SK-MEL-5 (cell line): ENCODE measurements at places on chromosomes 5 and 9. TPM values are rescaled to one million over a fixed set of nuclear protein-coding genes. Genes with fewer than 3 reads are reported as not detected.
A peak's percentile ranks its signal among the peaks of the same experiment; 100 is the strongest.

ARID3C gene
- 0.11 and 0.26 TPM in 2 replicates for total RNA-seq

GRCh38 chr9:110936719-110937452, 101.4 kb downstream of the LPAR1 start:
- no peak for DNase-seq

DNA sequence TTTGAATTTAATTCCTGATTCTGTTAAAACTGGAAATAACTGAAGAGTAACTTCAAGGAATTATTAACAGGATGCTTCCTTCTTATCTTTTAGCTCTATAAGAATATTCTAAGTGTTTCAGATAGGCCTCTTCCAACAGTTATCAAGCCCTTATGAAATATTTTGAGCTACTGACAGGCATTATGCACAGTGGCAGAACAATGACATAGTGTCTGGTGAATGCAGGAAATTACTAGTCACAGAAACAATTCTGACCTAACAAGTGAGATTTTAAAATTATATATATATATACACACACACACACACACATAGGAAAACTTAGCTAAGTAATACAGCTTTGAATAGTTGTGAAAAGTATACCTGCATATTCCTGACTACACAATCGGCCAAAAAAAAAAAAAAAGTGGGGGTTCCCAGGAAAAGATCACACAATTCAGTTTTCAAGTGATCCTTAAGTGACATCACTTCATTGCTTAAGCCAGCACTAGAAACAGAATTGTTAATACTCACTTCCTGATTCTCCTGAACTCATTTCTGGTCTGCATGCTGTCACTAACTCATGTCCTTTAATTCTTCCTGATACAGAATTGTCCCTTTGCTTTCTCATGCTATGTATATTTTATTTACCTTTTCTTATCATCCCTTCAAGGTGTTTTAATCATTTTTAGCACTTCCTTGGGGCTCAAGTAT, 77.3 kb downstream of the SLC25A46 start:
- DNase-seq = no peak

DNA sequence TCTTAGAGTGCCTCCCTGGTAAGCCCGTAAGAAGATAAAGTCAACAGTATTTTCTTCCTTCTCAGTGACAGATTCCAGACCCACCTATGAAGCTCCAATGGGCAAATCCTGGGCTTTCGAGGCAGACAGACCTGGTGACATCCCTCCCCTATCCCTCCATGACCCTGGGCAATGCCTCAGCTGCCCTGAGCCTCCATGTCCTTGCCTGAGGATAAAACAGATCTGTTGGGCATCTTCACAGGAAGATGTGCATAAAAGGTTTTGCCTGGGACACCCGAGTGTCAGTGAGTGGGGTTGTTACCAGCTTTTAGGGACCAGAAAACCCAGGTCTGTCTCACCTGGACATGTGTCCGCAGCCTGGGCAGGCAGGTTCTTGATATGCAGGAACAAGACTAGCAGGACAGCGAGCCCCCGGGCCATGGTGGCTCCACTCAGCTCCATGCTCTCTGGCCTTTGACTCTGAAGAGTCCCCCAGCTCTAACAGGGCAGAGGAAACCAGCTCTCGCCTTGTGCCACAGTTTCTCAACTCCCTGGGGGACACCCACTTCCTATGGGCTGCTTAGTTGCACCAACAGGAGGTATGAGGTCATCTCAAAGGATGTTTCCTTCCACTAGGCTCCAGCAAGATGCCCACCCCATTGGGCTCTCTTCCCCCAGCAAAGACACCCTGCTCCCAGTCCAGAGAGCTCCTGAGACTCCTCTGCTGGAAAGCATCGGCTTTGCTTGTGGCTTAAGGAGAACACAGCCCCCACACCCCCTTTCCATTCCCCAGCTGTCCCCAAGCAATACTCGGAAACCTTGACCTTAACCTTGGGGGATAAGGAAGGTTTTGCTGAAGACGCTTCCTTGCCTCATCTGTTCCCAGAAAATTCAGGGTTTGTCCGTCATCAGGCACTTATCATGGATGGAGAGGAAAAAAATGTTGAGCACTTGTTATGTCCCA, at the start of gene FCN1:
Gene FCN1 (minus strand): TSS at position 482 of the 943 bp plus-strand sequence. CDS start 41 bp downstream, at position 441.
- no peak for DNase-seq

DNA sequence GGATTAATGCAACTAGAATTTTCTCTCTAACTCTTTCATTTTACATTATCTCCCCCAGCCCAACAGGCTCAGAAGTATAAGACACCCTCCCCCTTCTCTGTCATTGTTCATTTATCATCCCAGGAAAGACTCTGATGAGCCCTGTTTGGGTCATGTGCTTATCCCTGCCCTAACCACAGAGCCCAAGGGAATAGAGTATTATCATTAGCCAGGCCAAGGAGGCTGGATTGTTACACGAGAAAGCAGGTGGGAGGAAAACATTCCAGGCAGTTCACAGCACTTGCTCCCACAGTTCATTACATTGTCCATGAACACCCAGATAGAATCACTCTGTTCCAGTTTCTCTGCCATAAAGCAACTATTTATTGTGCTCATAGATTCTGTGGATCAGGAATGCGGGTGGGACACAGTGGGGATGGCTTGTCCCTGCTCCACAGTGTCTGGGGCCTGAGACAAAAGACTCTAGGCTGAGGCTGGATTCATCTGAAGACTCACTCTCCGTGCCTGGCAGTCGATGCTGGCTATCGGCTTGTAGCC, 59.5 kb upstream of the TMEM215 start:
- peak; percentile 23 for DNase-seq

DNA sequence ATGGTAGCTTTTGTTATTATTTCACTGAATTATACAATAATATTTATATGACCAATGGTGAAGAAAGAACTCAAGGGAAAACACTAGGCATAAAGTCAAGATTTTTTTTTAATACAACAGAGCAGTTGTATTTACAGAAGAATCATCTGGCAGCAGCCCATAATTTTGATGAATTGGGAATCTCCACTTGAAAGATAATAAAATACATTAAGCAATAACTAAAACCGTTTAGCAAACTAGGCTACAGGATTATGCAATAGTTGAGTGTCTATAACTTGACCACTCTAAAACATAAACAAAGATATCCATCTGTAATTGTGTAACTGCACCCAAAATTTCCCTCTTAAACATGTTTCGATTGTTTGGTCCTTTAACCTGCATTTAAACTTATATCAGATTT, 80.8 kb downstream of the SNCAIP start:
- DNase-seq = no peak

DNA sequence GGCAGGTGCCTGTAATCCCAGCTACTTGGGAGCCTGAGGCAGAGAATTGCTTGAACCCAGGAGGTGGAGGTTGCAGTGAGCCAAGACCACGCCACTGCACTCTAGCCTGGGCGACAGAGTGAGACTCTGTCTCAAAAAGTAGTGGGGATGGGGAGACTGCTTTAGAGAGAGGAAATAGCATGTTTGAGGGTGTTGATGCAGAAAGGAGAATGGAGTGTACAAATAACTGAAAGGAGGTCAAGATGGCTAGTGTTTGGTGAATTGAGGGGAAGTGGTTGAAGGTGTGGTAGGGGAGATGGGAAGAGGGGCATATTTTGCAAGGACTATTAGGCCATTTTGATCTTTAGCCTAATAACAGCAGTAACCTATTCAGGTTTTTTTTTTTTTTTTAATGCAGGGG, 18.2 kb downstream of the TENT2 start:
- no peak for DNase-seq

DNA sequence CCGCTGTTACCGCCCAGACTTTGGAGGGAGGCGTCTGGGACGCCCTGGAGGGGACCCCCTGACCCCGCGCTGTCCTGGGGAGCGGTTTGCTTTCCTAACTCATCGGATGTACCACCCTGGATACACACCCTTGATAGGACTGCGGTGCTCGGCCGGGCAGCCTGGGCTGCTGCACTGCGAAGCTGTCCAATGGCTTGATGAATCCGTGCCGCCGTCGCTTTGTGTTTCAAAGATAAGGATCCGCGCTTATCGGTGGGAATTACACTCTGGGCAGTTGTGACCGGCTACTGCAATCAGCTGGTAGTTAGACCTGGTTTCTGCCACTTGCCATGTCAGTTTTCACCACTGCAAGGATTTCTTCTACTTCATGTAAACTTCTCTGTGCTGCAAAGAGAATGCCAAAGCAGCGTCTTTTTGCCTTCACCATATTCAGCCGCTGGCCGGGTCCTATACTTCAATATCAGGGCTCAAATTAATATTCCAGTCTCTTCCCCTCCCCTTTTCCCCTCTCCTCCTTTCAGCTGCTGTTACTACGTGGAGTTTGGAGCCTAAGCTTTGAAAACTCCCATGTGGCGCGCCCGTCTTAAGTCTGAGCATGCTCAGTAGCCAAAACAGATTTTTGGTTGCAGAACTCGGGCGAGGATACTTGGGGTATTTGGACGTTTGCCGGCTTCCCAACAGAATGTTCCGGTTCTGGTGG, 727 bp downstream of the SMAD5 start:
- peak; percentile 69 for DNase-seq

IFNA4 gene
- total RNA-seq = not detected in 2 replicates

PLAC8L1 gene
- not detected in 2 replicates for total RNA-seq

- DNase-seq = no peak
These were observed 43.2 kb upstream of the PIK3R1 start for GRCh38 chr5:68172314-68172713.

- DNase-seq = no peak
These were observed 5.7 kb upstream of the SMU1 start for GRCh38 chr9:33082128-33082527.

ACOT12 gene
- 5.7 and 8.5 TPM in 2 replicates for total RNA-seq

- no peak for DNase-seq
These were observed 12.7 kb upstream of the TGFBI start for GRCh38 chr5:136015966-136016650.

PCDHGA12 gene
- 10.0 and 13.8 TPM in 2 replicates for total RNA-seq

DNA sequence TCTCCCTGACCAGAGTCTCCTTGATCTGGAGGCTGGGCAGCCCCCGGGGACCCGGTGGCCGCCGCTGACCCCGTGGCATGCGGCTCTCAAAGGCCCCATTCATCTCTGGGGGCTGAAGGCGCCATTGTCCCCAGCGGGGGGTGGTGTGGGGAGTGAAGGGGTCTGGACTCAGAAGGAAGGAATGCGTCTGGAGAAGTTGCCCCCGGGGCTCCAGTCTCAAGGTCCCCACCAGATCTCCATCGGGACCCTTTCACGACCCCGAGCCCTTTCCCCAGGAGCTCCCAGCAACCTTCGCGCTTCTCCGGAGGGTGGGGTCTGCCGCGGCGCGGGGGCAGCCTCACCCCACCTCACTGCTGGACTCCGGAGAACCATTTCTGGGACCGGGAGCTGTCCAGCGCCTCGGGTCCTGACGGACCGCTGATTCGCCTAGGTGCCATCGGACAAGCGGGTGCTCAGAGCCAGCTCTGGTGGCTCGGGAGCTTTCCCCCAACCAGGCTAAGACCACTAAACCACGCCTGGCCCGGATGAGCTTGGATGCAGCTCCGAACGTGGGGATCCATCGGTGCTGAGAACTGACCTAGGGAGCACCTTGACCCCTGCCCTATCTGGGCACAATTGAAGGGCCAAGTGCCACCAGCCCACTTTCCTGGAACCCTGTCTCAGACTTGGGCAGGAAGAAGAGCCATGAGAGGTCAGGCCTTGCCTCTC, 5.1 kb upstream of the PCDH1 start:
- DNase-seq = peak; percentile 39

- DNase-seq = no peak
These were observed 82.1 kb downstream of the AMBP start for GRCh38 chr9:113995963-113996362.

- DNase-seq = no peak
These were observed 12.5 kb upstream of the ZDHHC11 start for GRCh38 chr5:863244-863805.

DNA sequence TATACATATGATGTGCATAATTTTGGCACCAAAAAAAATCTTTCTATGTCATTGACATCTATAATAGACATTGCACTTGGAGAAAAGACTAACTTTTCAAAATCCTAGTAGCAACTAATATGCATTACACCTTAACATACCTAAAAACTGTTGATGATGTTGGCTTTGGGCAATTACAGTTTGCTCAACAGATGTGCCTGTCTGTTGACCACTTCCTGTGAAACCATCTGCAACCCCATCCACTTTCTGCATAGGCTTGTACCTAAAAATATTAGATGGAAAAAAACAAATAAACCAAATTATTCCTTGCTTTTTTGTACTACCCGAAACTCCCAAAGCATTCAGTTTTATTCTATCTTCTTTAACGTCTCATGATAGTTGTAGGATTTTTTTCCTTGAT, 248.6 kb downstream of the RFX3 start:
- DNase-seq = no peak

SPTLC1 gene
- 105 and 112 TPM in 2 replicates for total RNA-seq

SPATA31E1 gene
- total RNA-seq = not detected in 2 replicates

GRCh38 chr5:172274951-172275753, 8.4 kb downstream of the UBTD2 start:
- peak; percentile 95 for DNase-seq

- no peak for DNase-seq
These were observed 93.5 kb downstream of the GLDC start for GRCh38 chr9:6552033-6552432.

ARL14EPL gene
- not detected in 2 replicates for total RNA-seq

- DNase-seq = no peak
These were observed 813.9 kb upstream of the CDH10 start for GRCh38 chr5:25458628-25459027.

DNA sequence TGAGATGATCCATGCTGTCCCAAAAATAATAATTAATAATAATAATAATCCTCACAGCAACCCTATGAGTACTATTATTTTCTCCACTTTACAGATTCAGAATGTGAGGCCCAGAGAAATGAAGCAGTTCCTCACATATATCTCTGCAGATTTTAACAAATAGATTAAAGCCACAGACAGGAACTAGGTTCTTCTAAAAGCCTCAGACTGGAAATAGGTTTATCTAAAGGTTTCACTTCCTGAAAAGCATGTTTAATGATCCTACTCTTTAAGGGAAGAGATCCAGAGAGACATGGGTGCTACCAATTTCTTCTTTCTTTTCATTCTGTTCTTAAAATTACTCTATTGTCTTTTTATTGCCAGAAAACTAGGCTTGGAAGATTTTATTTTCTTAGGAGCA, 1079.4 kb upstream of the COX7C start:
- no peak for DNase-seq

DNA sequence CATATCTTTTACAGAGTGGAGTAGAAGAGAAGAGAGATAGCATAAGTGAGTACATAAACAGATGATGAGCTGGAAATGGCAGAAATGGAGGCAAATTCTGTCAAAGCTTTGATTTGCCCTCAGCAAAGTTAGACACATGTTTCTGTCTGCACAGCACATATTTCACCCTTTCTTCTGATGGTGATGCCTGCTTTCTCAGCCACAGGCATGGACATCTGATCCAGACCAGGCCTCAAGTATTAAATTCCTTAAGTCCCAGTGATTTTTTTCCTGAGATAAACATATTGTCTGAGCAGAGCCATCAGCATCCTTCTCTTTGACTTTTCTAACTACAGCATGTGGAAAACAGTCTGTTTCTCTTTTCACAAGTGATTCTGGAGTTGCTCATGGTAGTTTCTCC, 409.8 kb downstream of the MAN2A1 start:
- DNase-seq = no peak

ANKRD31 gene
- 0.69 and 0.75 TPM in 2 replicates for total RNA-seq
